NCI-H1436 treated with DMSO at 0.1 percent for 48 hours (cell line): ENCODE measurements at places on chromosomes 3 and 15.

DNA sequence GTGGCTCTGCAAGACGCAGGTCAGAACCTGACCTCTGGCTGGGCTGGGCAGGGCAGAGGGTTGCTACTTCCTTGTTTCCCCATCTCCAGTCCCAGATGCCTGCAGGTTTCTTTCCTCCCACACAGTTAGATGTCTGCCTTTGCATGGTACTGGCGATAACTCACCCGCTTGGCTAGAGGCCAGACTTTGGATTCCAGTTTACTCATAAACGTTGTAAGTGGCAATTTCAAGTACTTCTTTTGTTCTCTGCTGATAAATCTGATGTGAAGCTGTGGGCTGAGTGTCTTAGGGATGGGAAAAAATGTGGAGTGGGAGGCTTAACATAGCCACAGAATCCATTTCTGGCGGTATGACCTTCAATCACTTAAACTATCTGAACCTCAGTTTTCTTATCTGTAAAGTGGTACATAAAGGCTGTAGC is 194.2 kb downstream of the EBLN2 start:
- no peak for DNase-seq

DNA sequence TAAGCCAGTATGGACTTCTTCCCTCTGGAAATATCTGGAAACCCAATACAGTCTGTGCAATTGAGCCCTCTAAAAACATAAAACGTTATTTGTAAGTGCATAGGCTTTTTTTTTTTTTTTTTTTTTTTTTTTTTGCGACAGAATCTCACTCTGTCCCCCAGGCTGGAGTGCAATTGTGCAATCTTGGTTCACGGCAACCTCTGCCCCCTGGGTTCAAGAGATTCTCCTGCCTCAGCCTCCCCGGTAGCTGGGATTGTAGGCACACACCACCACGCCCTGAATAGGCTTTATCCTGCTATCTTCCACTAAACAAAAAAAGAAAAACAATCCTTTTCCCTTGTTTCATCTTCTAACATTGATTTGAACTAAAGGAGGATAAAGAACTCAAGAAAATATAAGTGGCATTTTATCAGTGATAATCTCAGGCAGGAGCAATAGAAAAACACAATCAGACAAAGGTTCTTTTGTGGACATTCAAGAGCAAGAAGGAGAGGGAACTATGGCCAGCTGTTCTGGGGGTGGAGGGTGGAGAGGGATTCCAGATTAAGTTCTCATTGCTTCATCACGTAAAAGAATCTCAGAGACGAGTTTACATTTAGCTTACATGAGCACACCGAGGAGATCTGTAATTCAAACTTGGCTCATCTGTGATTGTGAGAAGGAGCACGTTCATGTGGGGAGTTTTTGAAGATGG is 68.6 kb downstream of the ITGB5 start:
- no peak for DNase-seq

DNA sequence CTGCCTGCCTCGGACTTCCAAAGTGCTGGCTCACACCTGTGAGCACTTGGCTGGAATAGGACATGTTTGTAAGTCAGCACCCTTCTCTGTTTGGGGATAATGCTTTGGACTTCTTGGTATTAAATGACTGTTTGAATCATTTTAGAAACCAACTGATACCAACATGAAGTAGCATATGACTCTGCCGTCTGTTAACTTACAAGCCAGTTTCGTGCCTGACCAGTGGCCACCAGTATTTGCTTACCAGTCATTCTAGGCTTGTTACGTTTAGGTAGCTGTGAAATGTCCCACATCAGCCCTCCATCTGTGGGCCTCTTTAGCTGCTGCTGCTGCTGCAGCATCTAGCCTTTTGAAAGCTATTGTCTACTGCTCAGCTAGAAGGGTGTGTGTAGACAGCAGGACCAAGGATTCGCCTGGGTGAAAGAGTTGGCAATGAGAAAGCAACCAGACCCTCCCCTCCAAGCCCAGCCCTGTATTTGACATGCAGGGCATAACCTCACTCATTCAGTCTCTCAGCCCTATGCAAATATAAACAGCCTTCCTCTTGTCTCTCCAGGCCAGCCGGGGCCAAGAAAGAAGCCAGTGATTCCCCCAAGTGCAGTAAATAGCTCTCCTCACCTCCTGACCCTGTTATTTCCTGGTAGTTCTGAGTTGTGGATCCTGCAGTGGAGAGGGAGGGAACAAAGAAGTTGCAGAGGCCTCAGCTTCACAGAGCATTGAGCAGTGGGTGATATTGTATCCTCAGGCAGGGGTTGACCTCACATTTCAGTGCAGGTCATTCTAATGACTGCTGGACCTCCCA is 51.0 kb downstream of the NKIRAS1 start:
- DNase-seq: no peak

DNA sequence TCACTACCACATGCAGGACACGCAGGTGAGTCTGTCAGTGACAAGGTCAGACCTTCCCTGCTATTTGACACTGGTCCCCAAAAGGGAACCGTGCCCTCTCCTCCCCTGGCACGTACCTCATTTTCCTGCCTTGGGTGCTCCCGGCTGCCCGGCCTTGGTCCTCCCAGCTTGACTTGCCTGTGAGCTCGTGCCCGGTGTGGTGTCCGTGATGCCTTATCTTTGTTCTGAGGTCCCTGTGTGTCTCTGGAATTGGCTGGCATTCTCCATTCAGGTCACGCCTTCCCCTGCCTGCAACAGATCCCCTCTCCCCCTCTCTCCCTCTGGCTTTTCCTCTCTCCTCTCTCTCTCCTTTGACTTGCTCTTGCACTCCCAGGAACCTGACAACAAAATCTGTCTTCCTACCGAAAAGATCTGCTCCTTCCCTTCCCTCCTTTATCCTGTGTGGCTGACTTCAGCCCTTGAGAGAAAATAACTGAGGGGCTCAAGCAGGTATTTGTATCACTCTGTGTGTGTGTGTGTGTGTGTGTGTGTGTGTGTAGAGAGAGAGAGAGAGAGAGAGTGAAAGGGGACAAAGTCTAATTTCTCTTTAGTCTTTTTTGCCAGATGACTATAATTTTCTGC is at the start of gene MASP1:
MASP1 (minus strand) TSS at position 226 of the 621 bp plus-strand sequence; CDS start at position 121, 105 bp downstream.
- no peak for DNase-seq

- DNase-seq: no peak
These were observed 12.8 kb downstream of the PXK start for GRCh38 chr3:58345457-58345856.

- no peak for DNase-seq
These were observed 18.3 kb downstream of the PPARG start for GRCh38 chr3:12307136-12307535.

GRCh38 chr3:49916686-49917085 is 12.9 kb downstream of the MON1A start:
- no peak for DNase-seq
